Type B pancreatic cell (in vitro differentiated cells): ENCODE measurements at places on chromosomes 6 and 20. TPM values are rescaled to one million over a fixed set of nuclear protein-coding genes. Genes with fewer than 3 reads are reported as not detected.

Gene BACH2
- total RNA-seq, result 8.5 and 33.5 TPM in 2 replicates

Gene BTNL2
- not detected in 2 replicates for total RNA-seq

Gene GSTA1
- 175 and 247 TPM in 2 replicates for total RNA-seq

Gene UNC5CL
- 3.1 and 5.1 TPM in 2 replicates for total RNA-seq

Gene LKAAEAR1
- not detected in 2 replicates for total RNA-seq

Gene SEMG2
- not detected in 2 replicates for total RNA-seq

DNA sequence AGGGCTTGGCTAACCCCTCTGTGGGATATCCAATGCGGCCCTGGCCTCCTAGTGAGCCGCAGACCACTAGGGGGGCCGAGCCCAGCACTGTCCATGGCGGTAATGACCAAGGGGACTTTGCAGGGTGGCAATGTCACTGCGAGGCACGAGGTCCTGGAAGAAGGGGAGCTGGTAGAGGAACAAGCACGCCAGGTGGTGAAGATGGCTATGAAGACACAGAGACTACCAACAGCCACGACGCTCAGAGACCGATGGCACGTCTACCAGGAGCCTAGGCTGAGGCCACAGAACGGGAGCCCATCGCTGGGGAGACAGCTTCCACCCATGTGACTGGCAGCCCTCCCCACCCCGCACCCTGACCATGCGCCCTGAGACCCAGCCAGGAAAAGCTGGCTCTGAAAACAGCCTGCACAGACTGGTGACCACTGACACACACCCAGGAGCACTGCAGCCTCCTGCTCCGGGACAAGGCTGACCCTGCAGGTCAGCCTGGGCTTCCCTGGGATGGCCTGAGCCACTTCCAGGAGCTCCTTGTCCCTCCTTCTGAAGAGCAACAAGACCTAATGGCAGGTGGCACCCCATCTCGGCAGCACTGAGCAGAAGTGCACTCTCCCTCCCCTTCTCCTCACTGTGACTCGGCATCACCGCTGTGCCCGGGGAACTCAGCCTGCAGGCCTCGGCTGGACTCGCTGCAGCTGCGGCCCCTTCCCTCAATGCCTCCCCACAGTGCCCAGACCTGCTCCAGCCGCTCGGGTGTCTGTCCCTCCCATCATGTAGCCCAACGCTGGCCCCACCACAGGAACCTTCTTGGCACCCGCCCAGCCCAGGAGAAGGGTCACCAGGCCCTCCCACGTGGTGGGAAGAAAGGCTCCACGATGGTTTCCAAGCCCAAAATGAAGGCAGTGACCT lies 56.9 kb downstream of the GNAS-AS1 start:
- H3K27me3 ChIP-seq, result peaks cover 15% of the 10 kb centered on the region
- no peak overlapping the region for H3K27ac ChIP-seq
- H3K4me1 ChIP-seq, result peaks cover 12% of the 10 kb centered on the region

DNA sequence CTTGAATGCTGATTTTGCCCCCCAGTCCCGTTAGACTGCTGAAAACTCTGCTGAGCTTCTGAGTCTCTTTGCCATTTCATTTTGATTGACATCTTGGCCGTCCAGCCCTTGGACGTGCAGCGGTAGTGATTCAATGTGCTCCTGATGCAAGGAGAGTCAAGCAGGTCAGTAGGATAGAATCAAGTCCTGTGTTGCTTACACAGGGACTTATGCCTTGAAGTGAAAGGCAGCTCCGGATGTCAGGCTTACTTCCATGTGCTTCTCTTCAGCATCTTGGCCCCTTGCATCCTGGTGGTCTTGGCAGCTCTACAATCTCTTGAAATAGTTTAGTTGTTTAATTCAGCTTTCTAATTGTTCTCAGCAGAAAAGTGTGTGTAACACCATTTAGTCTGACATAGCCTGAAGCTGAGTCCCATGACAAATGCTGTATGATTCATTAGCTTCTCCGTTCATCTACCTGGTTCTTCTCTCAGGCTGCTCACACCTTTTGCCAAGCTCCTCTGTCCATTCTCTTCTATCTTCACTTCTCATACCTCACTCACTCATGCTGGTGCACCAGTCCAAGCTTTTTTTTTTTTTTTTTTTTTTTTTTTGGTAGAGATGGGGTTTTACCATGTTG lies 76.0 kb downstream of the EZR start:
- no peak overlapping the region for H3K27ac ChIP-seq
- DNase-seq, result no peak
- no peaks in the 10 kb centered on the region for H3K27me3 ChIP-seq

DNA sequence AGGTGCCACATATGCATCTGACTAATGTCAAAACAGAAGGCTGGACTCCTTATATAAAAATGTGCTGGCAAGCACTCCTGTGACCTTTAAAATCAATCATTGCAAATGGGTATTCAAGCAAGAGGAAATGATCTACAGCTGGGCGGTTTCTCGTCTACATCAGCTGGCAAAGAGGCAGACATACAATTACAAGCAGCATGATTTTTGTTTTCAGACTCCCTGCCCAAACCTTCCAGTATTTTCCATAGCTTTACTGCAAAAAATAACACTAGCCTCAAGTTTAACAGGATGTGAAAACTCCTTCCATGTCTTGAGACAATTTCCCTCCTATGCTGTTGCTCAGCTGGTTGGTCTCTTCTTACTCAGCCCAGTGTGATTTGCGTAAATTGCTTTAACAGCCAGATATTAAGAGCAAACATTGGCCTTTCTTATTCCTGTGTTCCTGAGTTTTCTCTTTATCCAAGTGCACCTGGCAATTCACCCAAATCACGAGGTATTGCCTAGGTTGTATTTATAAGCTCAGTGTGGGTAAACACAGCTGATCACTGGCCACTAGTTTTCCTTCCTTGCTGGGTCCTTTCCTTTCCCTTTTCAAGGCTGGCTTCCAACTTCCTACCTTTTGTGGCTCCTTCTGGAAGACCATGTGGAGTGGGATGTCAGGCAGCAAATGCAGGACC lies 130.4 kb downstream of the MOXD1 start:
- no peak for DNase-seq
- H3K4me1 ChIP-seq, result peaks cover 17% of the 10 kb centered on the region
- H3K27ac ChIP-seq, result no peak overlapping the region

- peaks cover 8% of the 10 kb centered on the region for H3K4me1 ChIP-seq
- H3K27ac ChIP-seq, result no peak overlapping the region
- no peaks in the 10 kb centered on the region for H3K36me3 ChIP-seq
- no peak overlapping the region for H3K4me3 ChIP-seq
- peaks cover 3% of the 10 kb centered on the region for H3K27me3 ChIP-seq
- DNase-seq, result no peak
These were observed 130.8 kb downstream of the SAMD5 start for GRCh38 chr6:147639279-147639678.

- no peak for DNase-seq
- no peak overlapping the region for H3K4me3 ChIP-seq
- no peaks in the 10 kb centered on the region for H3K36me3 ChIP-seq
- H3K4me1 ChIP-seq, result peaks cover 6% of the 10 kb centered on the region
These were observed 121.9 kb upstream of the CDH4 start for GRCh38 chr20:61130156-61130555.

DNA sequence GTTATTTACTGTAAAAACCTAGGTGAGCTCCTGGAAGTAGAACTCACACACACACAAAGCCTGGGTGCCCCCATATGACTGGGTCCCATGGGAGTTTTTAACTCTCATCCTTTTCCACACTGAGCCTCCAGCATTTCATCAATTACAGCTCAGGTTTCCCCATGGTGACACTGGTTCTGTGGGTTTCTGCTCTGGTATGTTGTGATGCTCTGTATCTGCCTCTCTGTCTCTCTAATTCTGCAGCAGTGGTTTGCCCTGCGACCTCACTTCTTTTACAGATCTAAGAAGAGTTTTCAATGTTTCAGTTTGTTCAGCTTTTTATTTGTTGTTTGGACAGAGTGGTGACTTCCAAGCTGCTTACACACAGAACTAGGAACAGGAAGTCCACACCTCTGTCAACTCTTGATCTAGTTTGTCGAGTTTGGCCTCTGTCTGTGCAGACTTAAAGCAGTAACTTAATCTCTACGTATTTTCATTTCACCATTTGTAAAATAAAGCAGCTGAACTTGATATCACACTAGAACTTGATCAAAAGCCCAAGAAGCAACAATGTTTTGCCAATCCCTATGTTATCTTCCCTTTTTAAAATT lies 554.3 kb downstream of the EPHA7 start:
- peak overlapping the region; percentile 72 for H3K27ac ChIP-seq
- no peaks in the 10 kb centered on the region for H3K27me3 ChIP-seq
- DNase-seq, result no peak
- peak overlapping the region; percentile 42 for H3K4me3 ChIP-seq
- peaks cover 10% of the 10 kb centered on the region for H3K4me1 ChIP-seq
- no peaks in the 10 kb centered on the region for H3K36me3 ChIP-seq

GRCh38 chr6:87922947-87923330 lies 124.7 kb upstream of the SPACA1 start:
- H3K4me1 ChIP-seq, result no peaks in the 10 kb centered on the region
- H3K36me3 ChIP-seq, result no peaks in the 10 kb centered on the region
- H3K27ac ChIP-seq, result no peak overlapping the region
- no peak for DNase-seq
- H3K27me3 ChIP-seq, result no peaks in the 10 kb centered on the region

- no peak overlapping the region for H3K27ac ChIP-seq
- no peak for DNase-seq
- no peaks in the 10 kb centered on the region for H3K36me3 ChIP-seq
- H3K27me3 ChIP-seq, result no peaks in the 10 kb centered on the region
These were observed 105.6 kb downstream of the DCDC2 start for GRCh38 chr6:24252280-24252679.

GRCh38 chr6:12286373-12287110 lies 3.6 kb upstream of the EDN1 start:
- H3K4me3 ChIP-seq, result peak overlapping the region; percentile 46
- peak overlapping the region; percentile 32 for H3K27ac ChIP-seq
- H3K27me3 ChIP-seq, result peaks cover 4% of the 10 kb centered on the region
- no peak for DNase-seq
- peaks cover 27% of the 10 kb centered on the region for H3K4me1 ChIP-seq

DNA sequence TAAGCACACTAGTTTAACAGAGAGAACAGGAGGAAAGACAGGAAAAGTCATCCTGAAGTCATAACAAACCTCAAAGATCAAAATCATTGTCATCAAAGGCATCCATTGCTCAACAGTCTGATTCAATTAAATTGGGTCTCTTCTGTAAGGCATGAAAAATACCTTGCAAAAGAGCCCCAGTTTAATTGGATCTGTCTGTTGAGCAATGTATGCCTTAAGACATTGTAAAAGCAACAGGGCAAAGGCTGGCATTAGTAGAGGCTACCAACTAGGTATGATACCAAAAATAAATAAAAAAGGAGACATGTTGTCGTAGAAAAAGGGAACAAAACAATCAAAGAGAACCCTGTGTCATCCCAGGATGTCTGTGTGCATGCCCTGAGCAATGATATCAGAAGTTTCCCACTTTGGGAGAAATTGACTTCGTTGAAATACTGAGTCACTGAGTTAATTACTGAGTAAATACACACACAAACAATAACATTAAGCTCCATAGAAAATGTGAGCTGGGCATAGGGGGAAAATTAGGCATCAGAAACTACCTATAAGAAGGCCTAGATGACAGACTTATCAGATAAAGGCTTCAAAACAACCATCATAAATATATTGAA lies 1013.8 kb upstream of the CITED2 start:
- DNase-seq, result no peak
- no peak overlapping the region for H3K4me3 ChIP-seq
- no peaks in the 10 kb centered on the region for H3K36me3 ChIP-seq
- H3K4me1 ChIP-seq, result no peaks in the 10 kb centered on the region

GRCh38 chr6:27241443-27241842 lies 6.1 kb upstream of the PRSS16 start:
- H3K4me3 ChIP-seq, result no peak overlapping the region
- no peak for DNase-seq
- H3K4me1 ChIP-seq, result peaks cover 7% of the 10 kb centered on the region
- no peaks in the 10 kb centered on the region for H3K36me3 ChIP-seq
- H3K27ac ChIP-seq, result no peak overlapping the region
- peaks cover 51% of the 10 kb centered on the region for H3K27me3 ChIP-seq

GRCh38 chr6:3314621-3315467 lies 56.1 kb downstream of the PSMG4 start:
- H3K27ac ChIP-seq, result no peak overlapping the region
- H3K36me3 ChIP-seq, result peaks cover 28% of the 10 kb centered on the region
- H3K27me3 ChIP-seq, result no peaks in the 10 kb centered on the region
- no peak overlapping the region for H3K4me3 ChIP-seq
- DNase-seq, result no peak
- H3K4me1 ChIP-seq, result peaks cover 25% of the 10 kb centered on the region

DNA sequence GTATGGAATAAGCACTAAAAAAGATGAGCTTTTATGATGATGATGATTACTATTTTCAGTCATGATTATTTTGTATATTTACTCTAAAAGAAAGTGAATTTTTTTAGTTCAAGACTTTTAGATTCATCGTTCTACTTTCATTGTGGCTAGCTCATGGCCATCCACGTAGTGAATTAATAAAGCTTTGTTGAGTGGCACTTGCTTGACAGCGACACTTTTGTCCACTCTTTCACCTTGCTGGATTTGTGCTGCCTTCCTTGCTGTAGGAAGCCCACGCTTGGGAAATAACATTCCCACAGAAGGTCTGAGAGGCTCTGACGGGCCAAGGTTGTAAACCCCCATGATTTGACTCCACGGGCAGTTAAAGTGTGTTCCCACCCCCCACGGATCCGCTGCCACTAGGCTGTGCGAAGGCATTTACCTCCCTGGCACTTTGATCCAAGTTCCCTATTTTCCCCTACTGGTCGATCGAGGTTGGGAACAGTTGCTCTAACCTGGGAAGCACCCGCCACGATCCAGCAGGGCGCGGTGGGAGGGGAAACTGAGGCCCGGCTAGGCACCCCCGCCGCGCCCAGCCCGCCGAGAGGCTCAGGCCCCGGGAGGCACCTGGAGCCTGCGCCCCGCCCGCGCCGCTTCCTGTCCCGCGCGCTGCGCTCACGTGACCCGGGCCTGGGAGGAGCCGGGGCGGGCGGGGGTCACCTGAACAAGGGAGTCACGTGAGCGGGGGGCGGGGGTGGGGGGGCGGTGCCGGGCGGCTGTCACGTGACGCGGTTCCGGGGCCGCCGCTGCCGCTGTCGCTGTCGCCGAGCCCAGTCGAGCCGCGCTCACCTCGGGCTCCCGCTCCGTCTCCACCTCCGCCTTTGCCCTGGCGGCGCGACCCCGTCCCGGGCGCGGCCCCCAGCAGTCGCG lies at the start of gene IGF2R:
Gene IGF2R (plus strand): TSS at position 788 of the 909 bp plus-strand sequence. CDS start 165 bp downstream, outside the sequence.
- peak within 1 kb of the TSS; percentile 96 for H3K27ac ChIP-seq
- DNase-seq, result peak; percentile 94
- H3K27me3 ChIP-seq, result peaks cover 35% of the 10 kb centered on the region
- peaks cover 9% of the 10 kb centered on the region for H3K36me3 ChIP-seq
